ENCODE measurements at places on chromosomes 3 and 15. TPM values are rescaled to one million over a fixed set of nuclear protein-coding genes. Genes with fewer than 3 reads are reported as not detected.

- DNase-seq = no peak
Measured at GRCh38 chr3:126049289-126050049, 34.5 kb downstream of the SLC41A3 start.

MED12L gene
- 0.13 TPM for total RNA-seq

DNA sequence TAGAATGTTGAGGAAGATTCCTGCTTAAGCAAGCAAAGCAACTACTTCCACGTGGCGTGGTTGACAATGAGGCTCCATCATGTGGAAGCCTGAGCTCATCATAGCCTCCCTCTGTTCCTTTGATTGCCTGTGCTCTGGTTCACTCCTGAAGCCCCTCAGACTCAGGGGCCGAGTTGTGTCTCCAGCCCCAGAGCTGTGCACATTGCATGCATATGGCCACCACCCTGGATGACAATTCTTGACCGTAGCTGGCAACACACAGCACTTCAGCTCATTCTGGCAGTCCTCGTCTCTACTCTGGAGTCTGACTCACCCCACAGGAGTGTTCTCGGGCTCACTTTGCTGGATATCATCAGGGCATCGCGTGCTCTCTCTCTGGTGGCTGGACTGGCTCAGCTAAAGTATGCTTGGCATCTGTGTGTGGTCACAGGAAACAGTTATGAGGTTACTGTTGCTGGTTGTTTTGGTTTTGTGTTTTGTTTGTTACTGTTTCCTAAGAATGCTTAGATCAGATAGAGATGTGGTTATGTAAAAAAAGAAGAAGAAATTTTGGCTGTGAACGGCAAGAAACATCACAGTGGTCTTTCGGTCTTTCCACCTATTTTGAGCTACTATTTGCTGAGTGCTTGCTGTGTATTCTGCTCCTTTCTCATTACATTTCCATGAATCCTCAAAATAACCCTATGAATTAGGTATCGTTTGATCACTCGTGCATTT lies 41.6 kb upstream of the MRPS22 start:
- DNase-seq = no peak

VPS39 gene
- total RNA-seq = 25.0 TPM
